NCI-H1930 (cell line): ENCODE measurements at places on chromosomes 7 and 10.

GRCh38 chr7:157457355-157458253, 120.8 kb downstream of the DNAJB6 start:
- DNase-seq: no peak

GRCh38 chr7:50304911-50305582, 531 bp downstream of the IKZF1 start:
- DNase-seq: no peak

- no peak for DNase-seq
Measured at GRCh38 chr7:70583965-70584883, 547.7 kb upstream of the GALNT17 start.

DNA sequence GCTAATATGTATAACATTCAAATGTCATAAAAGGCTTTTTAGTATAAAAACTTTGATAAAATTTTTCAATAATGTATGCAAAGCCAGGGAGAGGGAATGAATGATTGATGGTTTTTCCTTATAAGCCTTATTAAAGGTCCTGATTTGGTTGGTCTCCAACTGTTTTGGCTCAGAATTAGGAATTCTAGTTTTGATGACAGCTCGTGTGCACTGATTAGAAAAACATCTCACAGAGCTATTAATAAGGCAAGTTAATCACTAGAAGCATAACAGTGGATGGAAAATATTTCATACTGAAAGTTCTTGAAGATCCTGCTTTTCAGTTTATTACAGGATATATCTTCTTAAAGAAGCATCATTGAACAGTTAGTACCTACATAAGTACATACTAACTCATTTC, 114.9 kb upstream of the NOBOX start:
- no peak for DNase-seq

- DNase-seq: peak; percentile 45
Measured at GRCh38 chr10:114043532-114044246, at the start of gene ADRB1. Gene ADRB1, plus strand, starts transcription at chr10:114043866. Its CDS starts 267 bp downstream, at chr10:114044133.

DNA sequence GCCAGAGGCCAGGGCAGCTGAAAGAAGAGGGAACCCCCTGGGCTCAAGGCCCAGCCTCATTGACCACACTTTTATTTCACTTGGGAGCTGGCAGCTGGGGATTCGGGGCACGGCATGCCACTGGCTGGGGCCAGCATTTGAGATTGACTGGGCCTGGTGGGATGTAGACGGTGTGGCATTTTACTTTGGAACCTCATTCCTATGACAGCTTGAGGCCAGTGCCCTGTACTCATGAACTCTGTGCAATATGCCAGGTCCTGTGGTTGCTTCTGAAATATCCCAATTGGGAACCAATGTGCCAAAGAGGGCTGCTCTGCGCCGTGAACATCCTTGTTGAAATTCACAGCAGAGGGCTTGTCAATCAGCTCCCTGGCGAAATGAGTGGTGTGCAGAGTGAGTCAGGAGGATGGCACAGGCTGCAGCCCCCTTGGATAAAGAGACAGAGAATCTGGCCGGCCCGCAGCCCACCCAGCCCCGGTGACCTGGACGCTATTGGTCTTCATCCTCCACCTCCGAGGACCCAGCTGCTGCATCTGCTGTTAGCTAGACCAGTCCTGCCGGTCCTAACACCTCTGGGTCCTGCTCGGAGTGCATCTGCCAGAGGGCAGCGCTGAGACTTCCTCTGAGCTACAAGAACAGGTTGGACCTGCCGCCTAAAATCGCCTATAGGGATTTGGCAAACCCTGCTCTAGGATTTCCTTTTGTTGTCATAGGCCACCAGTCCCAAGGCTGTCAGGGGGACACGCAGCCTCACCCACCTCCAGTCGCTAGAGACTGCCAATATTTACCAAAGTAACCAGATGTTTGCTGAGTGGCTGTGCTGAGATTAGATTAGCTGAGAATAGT, 58.0 kb downstream of the PRKAG2 start:
- DNase-seq: no peak

DNA sequence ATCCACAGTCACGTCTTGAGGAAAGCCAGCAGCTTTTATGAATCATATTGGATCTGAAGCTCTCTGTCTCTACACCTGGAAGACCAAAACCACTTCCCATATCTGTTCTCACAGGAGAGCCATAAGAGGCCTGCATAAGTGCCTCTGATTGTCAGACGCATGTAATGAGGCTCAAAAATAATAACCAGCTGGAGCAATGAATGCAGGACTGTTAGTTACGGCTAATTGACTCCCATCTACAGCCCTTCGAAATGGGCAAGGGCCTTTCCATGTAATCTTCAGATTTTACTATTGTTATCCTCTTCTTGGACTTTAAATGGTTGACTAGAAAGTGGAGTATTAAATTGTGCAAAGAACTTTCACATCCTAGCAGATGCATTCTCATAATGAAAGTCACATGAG, 4.4 kb upstream of the SEMA3C start:
- no peak for DNase-seq

DNA sequence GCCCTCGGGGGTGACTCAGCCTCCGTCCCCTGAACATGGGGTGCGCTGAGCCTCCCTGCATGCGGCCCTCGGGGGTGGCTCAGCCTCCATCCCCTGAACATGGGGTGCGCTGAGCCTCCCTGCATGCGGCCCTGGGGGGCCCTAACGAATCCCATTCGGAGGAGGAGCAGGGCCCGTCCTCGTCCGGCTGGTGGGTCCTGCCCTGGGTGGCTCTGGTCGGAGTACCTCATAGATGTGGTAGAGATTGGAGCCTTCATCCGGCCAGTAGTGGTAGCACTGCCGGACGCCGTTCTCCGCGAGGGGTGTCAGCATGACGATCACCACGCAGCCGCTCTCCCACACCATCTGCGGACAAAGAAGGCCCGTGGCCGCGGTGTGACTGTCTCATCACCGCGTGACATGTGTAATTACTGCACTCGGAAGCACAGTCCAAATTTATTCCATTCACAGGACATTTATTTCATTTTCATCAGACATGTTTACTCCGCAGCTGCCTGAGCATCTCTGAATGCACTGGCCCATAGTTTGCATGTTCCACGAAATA, 241.1 kb downstream of the DNAJB6 start:
- no peak for DNase-seq

- no peak for DNase-seq
Measured at GRCh38 chr7:110774071-110774470, 316.9 kb upstream of the LRRN3 start.

GRCh38 chr7:46745707-46746090, 824.6 kb upstream of the IGFBP3 start:
- DNase-seq: no peak

DNA sequence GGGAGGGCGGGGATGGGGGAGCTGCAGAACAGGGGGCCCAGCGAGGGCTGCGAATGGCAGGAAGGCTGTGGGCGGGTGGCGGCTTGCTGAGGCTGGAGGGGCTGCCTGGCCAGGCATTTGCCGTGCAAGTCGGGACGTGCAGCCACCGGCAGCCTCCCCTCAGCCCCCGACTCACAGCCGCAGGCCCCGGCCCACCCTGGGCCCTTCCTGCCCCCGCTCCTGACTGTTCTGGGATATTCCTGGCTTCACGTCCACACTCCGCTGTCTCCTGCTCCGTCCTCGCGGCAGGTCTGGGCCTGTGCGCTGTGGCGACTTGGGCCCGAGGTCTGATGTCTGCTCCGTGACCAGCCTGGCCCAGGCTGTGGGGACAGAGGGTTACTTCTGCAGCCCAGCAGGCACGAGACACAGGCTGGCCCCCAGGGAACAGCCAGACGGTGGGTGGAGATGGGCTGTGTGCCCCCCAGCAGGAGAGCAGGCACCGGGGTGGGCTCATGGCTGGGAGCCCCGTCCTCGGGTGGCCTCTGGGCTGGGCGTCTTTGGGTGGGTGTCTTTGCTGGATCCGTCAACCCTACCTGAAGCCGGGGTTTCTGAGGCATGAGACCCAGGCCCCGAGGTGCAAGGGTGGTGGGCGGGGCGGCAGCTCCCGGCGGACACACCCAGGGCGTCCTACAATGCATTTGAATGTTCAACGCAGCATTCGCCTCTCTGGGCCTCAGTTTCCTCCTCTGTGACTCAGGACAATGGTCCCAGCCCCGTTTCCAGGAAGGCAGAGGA, 86.5 kb downstream of the FOXL3 start:
- DNase-seq: no peak

DNA sequence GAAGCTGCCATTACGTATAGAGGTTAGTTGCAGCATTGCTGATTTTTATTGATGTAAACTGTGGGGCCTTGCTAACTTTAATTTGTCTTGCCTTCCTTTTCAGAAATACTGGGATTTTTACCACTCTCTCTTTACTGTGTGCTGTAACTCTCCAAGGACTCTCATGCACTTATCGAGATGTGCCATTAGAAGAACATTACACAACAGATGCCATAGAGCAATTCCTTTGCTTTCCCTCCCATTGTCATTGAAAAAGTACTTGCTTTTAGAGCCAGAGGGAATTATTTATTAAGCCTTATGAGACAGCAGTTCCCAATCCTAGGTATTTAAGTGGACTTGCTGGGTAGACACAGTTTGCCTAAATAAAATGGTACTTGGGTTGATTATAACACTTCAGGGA, 51.7 kb downstream of the ASB4 start:
- DNase-seq: no peak

DNA sequence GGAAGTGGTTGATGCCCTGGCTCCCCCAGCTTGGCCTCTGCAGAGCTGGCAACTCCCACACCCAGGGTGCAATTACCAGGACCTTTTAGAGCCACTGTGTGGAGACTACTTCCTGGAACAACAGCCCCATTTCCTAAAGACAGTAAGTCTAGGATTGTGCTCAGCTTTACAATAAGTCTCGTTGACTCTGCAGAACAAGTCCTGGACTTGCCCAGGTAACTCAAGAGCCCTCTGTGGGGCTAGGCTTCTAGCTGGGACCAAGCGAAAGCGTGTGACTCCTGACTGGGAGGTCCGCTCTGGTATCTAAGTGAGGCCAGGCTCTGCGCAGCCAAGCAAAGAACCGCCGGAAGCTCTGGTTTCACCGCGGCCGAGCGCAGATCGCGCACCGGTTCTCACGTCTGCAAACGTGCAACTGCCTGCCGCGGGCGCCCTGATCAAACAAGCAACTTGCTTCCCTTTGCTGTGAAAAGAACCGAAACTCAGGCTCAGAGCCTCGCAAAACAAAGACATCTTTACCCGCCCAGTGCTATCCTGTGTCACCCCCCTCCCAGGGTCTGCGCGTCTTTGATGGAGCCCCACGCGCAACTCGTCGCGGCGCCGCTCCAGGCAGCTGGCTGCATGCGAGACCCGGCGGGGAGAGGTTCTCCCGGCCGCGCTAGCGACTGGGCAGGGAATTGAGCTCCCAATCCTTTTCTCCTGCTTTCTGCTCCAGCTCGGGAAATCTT, 4.4 kb upstream of the PDLIM1 start:
- DNase-seq: peak; percentile 18

GRCh38 chr7:71633551-71634008, 501.6 kb downstream of the GALNT17 start:
- no peak for DNase-seq

DNA sequence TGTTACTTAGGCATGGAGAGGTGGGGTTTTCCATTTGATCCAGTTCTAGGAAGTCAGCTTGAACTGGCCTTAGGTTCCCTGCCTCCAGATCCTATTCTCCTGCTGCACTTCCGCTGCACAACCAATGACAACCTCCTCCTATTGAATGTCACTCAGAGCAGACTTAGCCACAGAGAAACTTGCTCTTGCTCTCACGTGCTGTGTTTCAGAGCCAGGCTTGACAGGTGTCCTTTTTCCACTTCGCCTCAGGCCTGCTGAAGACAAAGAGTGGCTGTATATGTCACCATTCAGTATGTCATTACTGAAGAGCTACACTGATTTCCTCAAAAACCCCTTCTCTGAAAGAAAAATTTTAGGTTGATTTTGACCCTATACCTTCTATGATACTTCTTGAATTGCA, 115.4 kb upstream of the ETV1 start:
- no peak for DNase-seq

GRCh38 chr10:12605580-12606405, 256.4 kb downstream of the CAMK1D start:
- no peak for DNase-seq

GRCh38 chr10:130378556-130379400, 242.6 kb downstream of the GLRX3 start:
- DNase-seq: no peak

- no peak for DNase-seq
Measured at GRCh38 chr10:78353636-78354035, 320.0 kb downstream of the RPS24 start.

- no peak for DNase-seq
Measured at GRCh38 chr10:49177391-49178355, 10.5 kb downstream of the TMEM273 start.

DNA sequence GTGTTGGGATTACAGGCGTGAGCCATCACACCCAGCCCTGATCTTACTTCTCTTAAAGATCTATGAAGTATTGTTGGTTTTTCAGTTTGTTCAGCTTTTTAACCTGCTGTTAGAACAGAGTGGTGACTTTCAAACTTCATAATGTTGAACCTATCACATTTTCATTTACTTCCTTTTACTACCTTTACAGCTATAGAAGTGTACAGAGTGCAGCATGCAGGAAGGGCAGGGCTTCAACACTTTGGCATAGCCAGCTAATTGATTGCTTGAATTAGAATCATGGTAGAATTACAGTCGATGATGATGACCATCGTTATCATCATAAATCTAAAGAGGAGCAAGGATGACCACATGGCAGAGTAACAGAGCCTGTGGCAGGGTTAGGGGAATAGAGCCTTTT, 55.5 kb downstream of the AOAH start:
- DNase-seq: no peak

GRCh38 chr10:18303851-18304801, 163.9 kb downstream of the CACNB2 start:
- no peak for DNase-seq

GRCh38 chr10:21926949-21927348, 76.6 kb downstream of the DNAJC1 start:
- DNase-seq: no peak

- DNase-seq: peak; percentile 14
Measured at GRCh38 chr10:93566435-93567276, at the start of gene FFAR4. Gene FFAR4, plus strand, starts transcription at chr10:93566665. Its CDS starts 56 bp downstream, at chr10:93566721.

- no peak for DNase-seq
Measured at GRCh38 chr10:29239569-29240472, 49.0 kb upstream of the LYZL1 start.

GRCh38 chr7:76233538-76234281, 32.0 kb downstream of the SRRM3 start:
- DNase-seq: no peak

DNA sequence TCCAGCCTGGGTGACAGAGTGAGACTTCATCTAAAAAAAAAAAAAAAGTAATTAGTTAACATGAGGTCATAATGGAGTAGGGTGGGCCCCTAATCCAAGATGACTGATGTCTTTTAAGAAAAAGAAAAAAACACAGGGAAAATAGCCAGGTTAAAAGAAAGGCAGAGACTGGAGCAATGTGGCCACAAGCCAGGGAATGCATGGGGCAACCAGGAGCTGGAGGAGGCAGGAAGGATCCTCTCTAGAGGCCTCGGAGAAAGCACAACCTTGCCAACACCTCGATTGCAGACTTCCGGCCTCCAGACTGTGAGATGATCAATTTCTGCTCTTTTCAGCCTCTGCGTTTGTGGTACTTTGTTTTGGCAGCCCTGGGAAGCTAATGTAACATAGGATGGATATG, 121.5 kb downstream of the ITIH5 start:
- no peak for DNase-seq

- DNase-seq: no peak
Measured at GRCh38 chr7:98240961-98241673, 10.9 kb downstream of the TECPR1 start.
